ENCODE measurements at places on chromosomes 16 and 17. TPM values are rescaled to one million over a fixed set of nuclear protein-coding genes. Genes with fewer than 3 reads are reported as not detected.
A peak's percentile ranks its signal among the peaks of the same experiment; 100 is the strongest.

DNA sequence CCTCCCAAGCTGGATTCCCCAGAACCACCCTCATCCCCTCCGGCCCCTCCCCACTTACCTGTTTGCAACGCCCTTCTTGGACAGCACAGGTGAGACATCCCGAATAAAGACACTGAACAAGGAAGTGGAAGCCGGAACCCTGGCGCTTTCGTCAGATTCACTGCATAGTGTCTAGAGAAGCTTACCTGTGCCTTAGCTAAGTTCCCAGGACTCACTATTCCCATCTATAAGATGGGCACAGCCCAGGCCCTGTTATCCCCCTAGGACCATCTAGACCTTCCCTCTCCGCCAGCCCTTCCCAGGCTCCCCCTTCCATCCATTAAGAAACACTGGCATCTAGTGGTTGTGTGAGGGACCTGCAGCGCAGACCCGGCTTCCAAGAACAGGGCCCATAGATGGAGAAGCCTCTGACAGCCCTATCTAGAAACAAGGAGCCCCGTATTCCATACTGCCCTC, 26.9 kb upstream of the RPL38 start:
- no peak for DNase-seq
- no peaks in the 10 kb centered on the region for H3K4me1 ChIP-seq
- H3K27me3 ChIP-seq: peaks cover 18% of the 10 kb centered on the region
- no peak overlapping the region for H3K4me3 ChIP-seq
- no peaks in the 10 kb centered on the region for H3K36me3 ChIP-seq

DNA sequence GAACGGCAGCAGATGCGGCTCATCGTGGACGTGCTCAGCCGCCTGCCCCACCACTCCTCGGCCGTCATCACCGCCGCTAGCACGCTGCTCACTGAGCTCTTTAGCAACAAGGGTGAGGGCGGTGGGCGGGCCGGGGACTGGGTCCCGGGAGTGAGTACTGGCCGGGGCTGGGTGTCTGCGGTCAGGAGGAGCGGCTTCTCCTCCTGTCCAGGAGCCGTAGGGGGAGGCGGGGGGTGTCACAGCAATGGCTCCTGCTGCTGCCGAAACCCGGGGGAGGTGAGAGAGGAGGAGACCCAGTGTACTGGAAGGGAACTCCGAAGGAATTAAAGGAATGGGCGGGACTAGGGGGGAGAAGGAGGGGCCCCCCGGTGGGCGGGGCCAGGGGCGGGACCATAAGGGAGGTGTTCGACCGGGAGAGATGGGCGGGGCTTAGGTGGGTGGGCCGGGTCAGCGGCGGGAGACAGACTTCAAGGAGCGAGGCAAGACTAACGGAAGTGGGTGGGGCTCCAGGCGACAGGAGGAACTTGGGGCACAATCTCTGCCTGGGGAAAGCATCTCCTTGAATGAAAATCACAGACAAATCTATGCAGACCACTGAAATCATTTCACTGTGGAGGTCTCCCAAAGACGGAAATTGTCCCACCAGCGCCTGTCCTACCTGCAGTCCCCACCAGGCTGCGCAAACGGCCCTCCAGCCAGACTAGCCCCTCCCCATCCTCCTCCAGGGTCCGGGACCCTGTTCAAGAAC, 2.4 kb downstream of the NAGS start:
- DNase-seq: peak; percentile 100
- H3K4me3 ChIP-seq: peak overlapping the region; percentile 64
- H3K27me3 ChIP-seq: peaks cover 19% of the 10 kb centered on the region

DNA sequence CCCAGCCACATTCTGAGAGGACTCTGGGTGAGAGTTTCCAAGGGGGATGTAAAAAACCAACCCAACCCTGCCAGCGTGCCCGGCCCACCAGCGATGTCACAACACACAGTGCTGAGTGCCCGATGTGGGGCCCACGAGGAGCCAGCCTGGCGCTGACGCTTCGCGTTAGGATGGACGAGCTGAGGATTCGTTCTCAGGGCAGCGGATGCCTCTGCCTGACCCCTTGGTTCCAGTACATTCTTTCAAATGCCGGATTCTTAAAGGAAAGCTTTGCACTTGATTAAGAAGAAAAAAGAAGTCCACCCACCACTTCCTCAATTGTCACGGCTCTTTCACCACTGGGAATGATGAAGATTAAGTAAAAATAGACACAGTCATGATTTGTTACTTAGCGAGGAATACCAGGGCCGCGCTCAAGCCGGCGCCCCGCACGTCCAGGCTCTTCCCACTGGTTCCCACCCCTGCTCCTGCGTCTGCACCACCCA, 79.4 kb downstream of the IRF8 start:
- no peaks in the 10 kb centered on the region for H3K27me3 ChIP-seq
- H3K4me3 ChIP-seq: no peak overlapping the region
- peak; percentile 75 for DNase-seq
- H3K27ac ChIP-seq: no peak overlapping the region
- H3K4me1 ChIP-seq: peaks cover 11% of the 10 kb centered on the region

- peak overlapping the region; percentile 26 for H3K27ac ChIP-seq
- no peak for DNase-seq
- no peak overlapping the region for H3K4me3 ChIP-seq
- peaks cover 51% of the 10 kb centered on the region for H3K36me3 ChIP-seq
Measured at GRCh38 chr16:15874745-15875314, 13.6 kb downstream of the CEP20 start.

The PYY gene
- total RNA-seq: not detected

The MMP15 gene
- 25.2 TPM for total RNA-seq

DNA sequence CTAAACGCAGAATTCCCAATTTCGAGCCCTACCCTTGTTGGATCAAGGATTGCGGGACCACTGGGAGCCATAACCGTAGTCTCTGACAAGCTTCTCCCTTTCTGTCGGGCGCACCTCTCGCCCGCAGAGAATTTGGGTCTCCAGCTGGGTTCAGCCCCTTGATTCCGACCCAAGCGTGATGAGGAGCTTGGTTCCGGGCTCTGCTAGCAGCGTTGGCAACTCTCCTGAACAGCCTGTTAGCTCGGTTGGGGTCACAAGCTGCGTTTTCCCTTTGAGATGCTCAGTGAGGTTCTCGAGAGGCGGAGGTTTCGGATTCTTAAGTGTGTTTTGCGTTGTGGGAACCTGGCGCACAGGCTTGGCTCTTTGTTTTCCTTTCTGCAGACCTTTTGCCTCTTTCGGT, 655 bp downstream of the ATXN1L start:
- peaks cover 10% of the 10 kb centered on the region for H3K4me1 ChIP-seq
- H3K27me3 ChIP-seq: no peaks in the 10 kb centered on the region
- peaks cover 34% of the 10 kb centered on the region for H3K36me3 ChIP-seq
- H3K27ac ChIP-seq: peak overlapping the region; percentile 97

- peaks cover 10% of the 10 kb centered on the region for H3K27me3 ChIP-seq
- peaks cover 5% of the 10 kb centered on the region for H3K4me1 ChIP-seq
- no peak overlapping the region for H3K4me3 ChIP-seq
Measured at GRCh38 chr17:32958418-32958817, 30.5 kb downstream of the TMEM98 start.

GRCh38 chr17:40224718-40225550, 5.8 kb downstream of the WIPF2 start:
- H3K27me3 ChIP-seq: no peaks in the 10 kb centered on the region
- H3K4me3 ChIP-seq: no peak overlapping the region
- peaks cover 15% of the 10 kb centered on the region for H3K4me1 ChIP-seq
- no peak for DNase-seq
- peaks cover 12% of the 10 kb centered on the region for H3K36me3 ChIP-seq

DNA sequence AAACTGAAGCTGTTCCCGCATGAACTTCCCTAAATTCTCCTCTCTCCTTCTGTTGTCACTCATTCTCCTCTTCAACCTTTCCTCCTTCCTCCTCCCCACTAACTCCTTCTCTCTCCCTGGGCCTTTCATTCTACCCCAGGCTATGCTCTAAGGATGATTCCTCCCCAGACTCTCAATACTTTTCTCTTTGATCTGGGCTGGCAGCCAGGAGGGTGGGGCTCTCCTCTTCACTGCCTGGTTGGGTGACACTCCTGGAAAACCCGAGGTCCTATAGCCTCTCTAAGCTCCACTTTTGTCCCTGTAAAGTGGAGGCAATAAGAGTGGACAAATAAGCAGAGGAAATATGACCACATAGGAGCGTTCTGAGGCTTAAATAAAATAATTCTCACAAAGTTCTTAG, 46.2 kb downstream of the HSD17B2 start:
- DNase-seq: no peak
- no peak overlapping the region for H3K4me3 ChIP-seq
- H3K27me3 ChIP-seq: no peaks in the 10 kb centered on the region
- H3K36me3 ChIP-seq: no peaks in the 10 kb centered on the region

The NPIPA3 gene
- total RNA-seq: 3.2 TPM

The RNF227 gene
- 8.0 TPM for total RNA-seq

- H3K27ac ChIP-seq: peak overlapping the region; percentile 55
- DNase-seq: no peak
- H3K27me3 ChIP-seq: no peaks in the 10 kb centered on the region
Measured at GRCh38 chr17:2406903-2407790, 6.3 kb upstream of the MNT start.

- no peaks in the 10 kb centered on the region for H3K36me3 ChIP-seq
- no peak overlapping the region for H3K4me3 ChIP-seq
- no peaks in the 10 kb centered on the region for H3K27me3 ChIP-seq
- no peak for DNase-seq
- peaks cover 23% of the 10 kb centered on the region for H3K4me1 ChIP-seq
Measured at GRCh38 chr16:88927010-88927409, 50.0 kb downstream of the CBFA2T3 start.

- H3K36me3 ChIP-seq: peaks cover 37% of the 10 kb centered on the region
- H3K27me3 ChIP-seq: no peaks in the 10 kb centered on the region
- H3K27ac ChIP-seq: no peak overlapping the region
- peaks cover 22% of the 10 kb centered on the region for H3K4me1 ChIP-seq
- no peak overlapping the region for H3K4me3 ChIP-seq
- no peak for DNase-seq
Measured at GRCh38 chr16:70520612-70521297, 2.6 kb downstream of the COG4 start.

DNA sequence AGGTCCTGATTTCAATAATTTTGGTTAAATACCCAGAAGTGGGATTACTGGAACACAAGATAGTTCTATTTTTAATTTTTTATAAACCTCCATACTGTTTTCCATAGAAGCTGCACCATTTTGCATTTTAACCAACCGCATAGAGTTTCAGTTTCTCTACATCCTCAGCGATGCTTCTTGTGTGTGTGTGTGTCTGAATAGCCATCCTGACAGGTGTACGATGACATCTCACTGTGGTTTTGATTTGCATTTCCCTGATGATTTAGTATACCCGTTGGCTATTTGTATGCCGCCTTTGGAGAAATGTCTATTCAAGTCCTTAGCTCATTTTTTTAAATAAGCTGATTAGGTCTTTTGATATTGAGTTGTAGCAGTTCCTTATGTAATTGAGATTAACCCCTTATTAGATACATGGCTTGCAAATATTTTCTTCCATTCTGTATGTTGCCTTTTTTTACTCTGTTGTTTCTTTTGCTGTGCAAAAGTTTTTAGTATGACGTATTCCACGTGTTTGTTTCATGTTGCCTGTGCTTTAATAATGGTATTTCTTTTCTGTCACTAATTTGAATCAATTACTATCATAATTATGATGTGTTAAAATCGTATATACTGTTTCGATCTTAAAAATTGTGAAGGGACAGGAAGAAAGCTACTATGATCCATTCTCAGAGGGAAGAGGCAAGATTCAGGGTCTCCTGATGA, 227.2 kb upstream of the MON1B start:
- no peaks in the 10 kb centered on the region for H3K36me3 ChIP-seq
- no peaks in the 10 kb centered on the region for H3K4me1 ChIP-seq
- H3K4me3 ChIP-seq: no peak overlapping the region
- no peak for DNase-seq

- H3K4me3 ChIP-seq: no peak overlapping the region
- H3K27me3 ChIP-seq: no peaks in the 10 kb centered on the region
- no peak overlapping the region for H3K27ac ChIP-seq
- no peaks in the 10 kb centered on the region for H3K4me1 ChIP-seq
Measured at GRCh38 chr16:88510091-88510994, 57.3 kb downstream of the ZFPM1 start.

GRCh38 chr17:39325528-39326240, 75.7 kb downstream of the FBXL20 start:
- no peaks in the 10 kb centered on the region for H3K4me1 ChIP-seq
- no peak overlapping the region for H3K4me3 ChIP-seq
- H3K27ac ChIP-seq: no peak overlapping the region
- H3K27me3 ChIP-seq: no peaks in the 10 kb centered on the region

DNA sequence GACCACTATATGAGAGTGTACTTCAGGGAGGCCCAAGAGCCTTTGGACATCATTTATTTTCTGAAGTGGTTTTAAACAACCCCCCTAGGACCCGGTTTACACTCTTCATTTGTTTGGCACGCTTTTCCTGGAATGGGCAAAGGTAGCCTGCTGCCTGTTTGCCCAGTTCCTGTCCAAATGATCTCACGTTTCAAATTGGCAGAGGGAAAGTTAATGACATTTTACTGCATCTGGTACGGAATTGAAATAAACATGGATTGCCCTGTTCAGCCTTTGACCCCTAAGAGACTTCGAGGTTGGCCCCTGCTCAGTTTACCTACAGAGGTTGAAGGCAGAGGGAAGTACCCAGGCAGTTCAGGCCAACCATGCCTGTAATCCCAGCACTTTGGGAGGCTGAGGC, 5.8 kb upstream of the RPRML start:
- H3K27ac ChIP-seq: no peak overlapping the region
- H3K36me3 ChIP-seq: no peaks in the 10 kb centered on the region
- peaks cover 14% of the 10 kb centered on the region for H3K27me3 ChIP-seq
- H3K4me1 ChIP-seq: no peaks in the 10 kb centered on the region
- H3K4me3 ChIP-seq: no peak overlapping the region

The C16orf74 gene
- total RNA-seq: 2.7 TPM

The KRT40 gene
- total RNA-seq: not detected

- no peak for DNase-seq
- H3K4me1 ChIP-seq: no peaks in the 10 kb centered on the region
- H3K36me3 ChIP-seq: no peaks in the 10 kb centered on the region
- no peak overlapping the region for H3K27ac ChIP-seq
- H3K27me3 ChIP-seq: no peaks in the 10 kb centered on the region
Measured at GRCh38 chr16:71492786-71493185, 3.7 kb upstream of the ZNF19 start.

DNA sequence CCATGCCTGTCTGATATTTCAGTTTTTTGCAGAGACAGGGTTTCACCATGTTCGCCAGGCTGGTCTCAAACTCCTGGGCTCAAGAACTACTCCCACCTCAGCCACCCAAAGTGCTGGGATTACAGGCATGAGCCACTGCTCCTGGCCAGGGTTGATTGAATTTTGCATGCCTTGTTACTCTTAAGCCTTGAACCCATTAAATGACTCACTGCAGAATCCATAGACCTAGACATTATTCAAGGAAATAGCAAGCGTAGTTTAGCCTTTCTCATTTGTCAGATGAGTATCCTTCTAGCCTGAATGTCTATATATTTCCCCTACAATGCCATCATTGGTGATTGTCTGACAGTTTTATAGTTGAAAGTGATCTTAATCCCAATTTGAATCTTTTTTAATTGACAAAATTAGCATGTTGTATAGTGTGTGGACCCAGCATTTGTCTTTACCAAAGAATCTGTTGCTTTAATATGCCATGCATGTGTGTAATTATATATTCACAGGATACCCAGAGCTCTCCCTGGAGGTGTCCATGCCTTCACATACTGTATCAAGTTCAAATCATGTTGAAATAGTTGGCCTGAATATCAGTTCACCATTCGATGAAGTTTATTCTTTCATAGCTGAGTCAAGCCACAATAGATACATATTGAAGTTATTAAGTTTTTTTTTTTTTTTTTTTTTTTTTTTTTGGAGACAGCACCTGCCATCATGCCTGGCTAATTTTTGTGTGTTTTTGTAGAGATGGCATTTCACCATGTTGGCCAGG, 321.0 kb downstream of the CPPED1 start:
- no peaks in the 10 kb centered on the region for H3K36me3 ChIP-seq
- DNase-seq: no peak
- H3K27me3 ChIP-seq: no peaks in the 10 kb centered on the region
- H3K27ac ChIP-seq: no peak overlapping the region
- no peaks in the 10 kb centered on the region for H3K4me1 ChIP-seq

The PRSS22 gene
- total RNA-seq: 15.2 TPM
